Osteoblast (primary cell): ENCODE measurements at places on chromosomes 1 and 21. TPM values are rescaled to one million over a fixed set of nuclear protein-coding genes. Genes with fewer than 3 reads are reported as not detected.

ACOT7 gene
- 9.1 and 10.9 TPM in 2 replicates for total RNA-seq

DNA sequence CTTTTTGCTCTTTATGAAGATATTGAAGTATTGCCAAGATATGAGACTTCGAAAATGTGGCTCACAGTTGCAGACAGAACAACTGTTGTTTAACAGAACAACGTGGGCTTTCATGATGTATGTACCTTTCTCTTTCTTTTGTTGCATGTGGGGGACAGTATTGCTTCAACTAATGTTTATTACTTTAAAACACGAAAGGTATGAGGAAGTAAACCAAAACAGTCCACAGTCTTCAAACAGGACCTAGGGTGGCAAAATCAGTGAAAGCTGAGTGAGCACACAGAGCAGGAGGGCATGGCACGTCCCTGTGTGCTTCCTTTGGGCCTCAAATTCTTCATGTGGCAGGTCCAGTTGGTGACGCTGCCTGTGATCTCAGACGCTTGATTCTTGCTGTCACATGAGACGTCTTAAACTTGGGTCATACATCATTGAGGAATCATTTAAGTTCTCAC lies 7.8 kb upstream of the CHAF1B start:
- no peak for DNase-seq
- no peak overlapping the region for H3K27ac ChIP-seq
- H3K4me1 ChIP-seq, result peaks cover 4% of the 10 kb centered on the region
- H3K36me3 ChIP-seq, result peaks cover 39% of the 10 kb centered on the region
- H3K4me3 ChIP-seq, result no peak overlapping the region

TSACC gene
- total RNA-seq, result 0.36 TPM in 1 of 2 replicates, not detected in the other

- no peaks in the 10 kb centered on the region for H3K27me3 ChIP-seq
- H3K27ac ChIP-seq, result no peak overlapping the region
- H3K36me3 ChIP-seq, result peaks cover 14% of the 10 kb centered on the region
- no peak overlapping the region for H3K4me3 ChIP-seq
Measured at GRCh38 chr1:12397462-12398450, 167.9 kb downstream of the VPS13D start.

- DNase-seq, result no peak
- no peaks in the 10 kb centered on the region for H3K36me3 ChIP-seq
- no peak overlapping the region for H3K27ac ChIP-seq
Measured at GRCh38 chr1:158140764-158141192, 39.9 kb upstream of the CD1D start.
